ENCODE measurements at places on chromosomes 7 and 10. TPM values are rescaled to one million over a fixed set of nuclear protein-coding genes. Genes with fewer than 3 reads are reported as not detected.

TMEM184A gene
- 0.16 TPM for total RNA-seq

GCK gene
- 0.48 TPM for total RNA-seq

ETV1 gene
- 5.7 TPM for total RNA-seq

INHBA gene
- 1.00 TPM for total RNA-seq

VAX1 gene
- not detected for total RNA-seq

CPED1 gene
- total RNA-seq: 44.4 TPM

AGMO gene
- total RNA-seq: 2.9 TPM

SFRP4 gene
- 64.3 TPM for total RNA-seq

NEUROD6 gene
- not detected for total RNA-seq

PTPN20 gene
- 0.74 TPM for total RNA-seq

PPP1R3A gene
- total RNA-seq: not detected

KIF11 gene
- total RNA-seq: 0.29 TPM

TRIM56 gene
- total RNA-seq: 48.2 TPM

STRIP2 gene
- 0.19 TPM for total RNA-seq

TCTN3 gene
- 27.3 TPM for total RNA-seq

TMEM72 gene
- not detected for total RNA-seq

METTL27 gene
- total RNA-seq: 1.7 TPM

PCLO gene
- total RNA-seq: 2.2 TPM

SPDYE2B gene
- total RNA-seq: not detected

CXCL12 gene
- 347 TPM for total RNA-seq

FFAR4 gene
- 2.3 TPM for total RNA-seq

HOXA6 gene
- 3.1 TPM for total RNA-seq

SDK1 gene
- 7.5 TPM for total RNA-seq

TEX47 gene
- not detected for total RNA-seq

C10orf120 gene
- total RNA-seq: not detected
